Fibroblast of skin of back (primary cell): ENCODE measurements at places on chromosomes 3 and 15.
A peak's percentile ranks its signal among the peaks of the same experiment; 100 is the strongest.

- DNase-seq, result peak; percentile 88
Measured at GRCh38 chr3:132788301-132788671, 66.1 kb upstream of the NPHP3 start.

- no peak for DNase-seq
Measured at GRCh38 chr3:122646146-122646988, 34.3 kb upstream of the PARP14 start.

GRCh38 chr15:71148048-71148447, 32.8 kb downstream of the THSD4 start:
- DNase-seq, result no peak

- DNase-seq, result peak; percentile 94
Measured at GRCh38 chr15:98873441-98874218, 134.0 kb downstream of the PGPEP1L start.

DNA sequence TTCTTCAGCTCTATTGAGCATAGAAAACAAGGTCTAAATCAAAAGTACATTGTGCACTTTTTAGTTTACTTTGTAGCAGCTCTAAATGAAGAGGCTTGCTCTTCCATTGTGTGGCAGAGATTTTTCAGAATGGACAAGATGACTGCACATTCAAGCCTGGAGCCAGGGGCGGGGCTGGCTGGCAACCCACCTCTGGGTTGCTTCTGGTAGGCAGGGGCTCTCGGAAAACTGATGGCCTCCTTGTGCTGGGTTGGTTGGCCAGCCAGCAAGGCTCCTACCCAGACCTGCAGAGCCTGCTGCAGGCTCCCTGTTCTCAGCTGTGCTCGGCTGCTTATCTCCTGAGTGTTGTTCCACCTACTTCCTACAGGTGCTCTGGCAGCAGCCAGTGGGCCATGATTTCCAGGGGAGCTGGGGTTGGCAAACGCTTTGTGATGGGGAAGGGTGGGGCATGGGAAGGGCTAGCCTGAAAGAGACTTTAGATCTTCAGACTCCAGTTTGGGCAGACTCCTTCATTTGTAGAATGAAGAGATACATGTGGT, 8.8 kb downstream of the BSN start:
- no peak for DNase-seq

DNA sequence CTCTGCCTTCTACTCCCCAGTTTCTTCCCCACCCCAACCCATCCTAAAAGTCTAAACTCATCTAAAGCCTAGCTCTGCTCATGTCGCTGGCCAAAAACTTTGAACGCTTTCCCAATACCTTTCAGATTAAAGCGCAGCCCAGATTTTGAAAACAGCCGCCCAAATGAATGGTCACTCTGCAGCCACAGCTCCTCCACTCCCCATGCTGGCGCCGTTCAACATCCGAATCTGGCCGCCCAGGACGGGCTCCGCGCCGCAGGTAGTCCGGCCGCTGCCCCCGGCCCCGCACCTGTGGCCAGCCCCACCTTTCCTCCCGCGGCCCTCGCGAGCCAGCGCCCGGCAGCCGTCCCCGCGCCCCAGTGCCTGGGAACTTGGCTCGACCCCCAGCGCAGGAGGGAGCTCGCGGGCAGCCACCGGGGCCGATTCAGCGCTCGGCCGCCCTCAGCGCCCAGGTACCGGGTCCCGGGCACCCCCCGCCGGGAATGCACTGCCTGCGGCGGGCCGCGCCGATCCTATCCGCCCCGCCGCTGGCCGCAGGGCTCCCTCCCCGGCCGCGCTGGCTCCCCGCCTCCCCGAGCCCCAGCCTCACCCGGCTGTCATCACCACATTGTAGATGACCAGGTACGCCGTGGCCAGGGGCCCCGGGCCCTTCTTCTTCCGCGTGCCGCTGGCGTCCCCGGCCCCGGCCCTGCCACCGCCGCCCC, 417 bp downstream of the HACD2 start:
- DNase-seq, result no peak

GRCh38 chr3:39273119-39273518, 6.7 kb downstream of the CX3CR1 start:
- no peak for DNase-seq

GRCh38 chr15:98167722-98168268, 207.3 kb downstream of the ARRDC4 start:
- no peak for DNase-seq

GRCh38 chr15:60554494-60554893, 75.6 kb upstream of the ICE2 start:
- peak; percentile 4 for DNase-seq

GRCh38 chr3:168973206-168973605, 690.3 kb downstream of the MECOM start:
- DNase-seq, result no peak

GRCh38 chr15:66251790-66252684, 1.5 kb downstream of the MEGF11 start:
- peak; percentile 54 for DNase-seq

- no peak for DNase-seq
Measured at GRCh38 chr3:74377669-74378068, 236.8 kb downstream of the CNTN3 start.

GRCh38 chr3:40613306-40613705, 88.5 kb downstream of the ZNF621 start:
- no peak for DNase-seq
